ENCODE measurements at places on chromosomes 1 and 21. TPM values are rescaled to one million over a fixed set of nuclear protein-coding genes. Genes with fewer than 3 reads are reported as not detected.

- no peak overlapping the region for H3K27ac ChIP-seq
- no peaks in the 10 kb centered on the region for H3K36me3 ChIP-seq
- H3K4me1 ChIP-seq = peaks cover 3% of the 10 kb centered on the region
- H3K4me3 ChIP-seq = no peak overlapping the region
Measured at GRCh38 chr1:29870621-29871020, 634.3 kb downstream of the PTPRU start.

- no peak for DNase-seq
- H3K27ac ChIP-seq = no peak overlapping the region
- no peaks in the 10 kb centered on the region for H3K36me3 ChIP-seq
- H3K27me3 ChIP-seq = no peaks in the 10 kb centered on the region
- no peak overlapping the region for H3K4me3 ChIP-seq
Measured at GRCh38 chr1:171911506-171911905, 70.2 kb downstream of the DNM3 start.

GRCh38 chr1:93714356-93714755 is 32.7 kb upstream of the BCAR3 start:
- DNase-seq = no peak
- H3K27me3 ChIP-seq = no peaks in the 10 kb centered on the region
- H3K36me3 ChIP-seq = no peaks in the 10 kb centered on the region
- H3K4me3 ChIP-seq = no peak overlapping the region
- H3K27ac ChIP-seq = no peak overlapping the region

DNA sequence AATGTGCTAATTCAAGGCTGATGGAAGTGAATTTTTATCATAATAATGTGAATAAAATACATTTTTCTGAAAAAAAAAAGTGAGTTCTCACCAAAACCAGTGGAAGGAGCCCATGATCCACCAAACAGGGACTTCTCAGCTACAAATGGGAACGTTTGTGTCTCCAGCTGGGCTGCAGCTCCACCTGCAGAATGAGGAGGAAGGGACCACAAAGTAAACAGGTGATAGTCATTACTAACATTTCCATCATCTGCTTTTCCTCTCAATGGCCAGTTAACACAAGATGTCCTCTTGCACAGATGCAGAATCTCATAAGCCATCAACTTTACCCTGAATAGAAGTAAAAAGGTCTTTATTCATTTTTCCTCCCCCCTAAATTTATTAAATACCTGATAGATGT is 246.2 kb downstream of the MRPL39 start:
- H3K27ac ChIP-seq = no peak overlapping the region
- H3K36me3 ChIP-seq = no peaks in the 10 kb centered on the region
- no peak for DNase-seq
- no peak overlapping the region for H3K4me3 ChIP-seq

DNA sequence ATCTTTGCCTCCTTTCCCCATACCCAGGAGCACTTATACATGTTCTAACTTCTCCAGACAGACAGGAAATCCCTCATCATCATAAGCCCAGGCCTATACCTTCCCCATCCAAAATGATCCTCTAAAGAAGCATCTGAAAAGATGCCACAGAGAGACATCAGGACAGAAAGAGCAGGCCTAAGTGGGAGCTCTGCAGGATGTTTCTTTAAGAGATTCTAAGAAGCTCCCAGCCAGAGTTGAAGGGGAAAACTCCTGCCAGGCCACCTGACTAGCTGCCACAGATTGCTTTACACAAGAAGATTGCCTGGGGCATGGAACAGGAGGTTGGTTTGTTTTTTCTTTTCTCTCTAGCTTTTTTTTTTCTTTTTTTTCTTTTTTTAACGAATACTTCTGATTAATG is 275.8 kb downstream of the VAV3 start:
- no peaks in the 10 kb centered on the region for H3K36me3 ChIP-seq
- peak overlapping the region; percentile 89 for H3K27ac ChIP-seq
- no peak overlapping the region for H3K4me3 ChIP-seq
- no peak for DNase-seq
- H3K4me1 ChIP-seq = peaks cover 56% of the 10 kb centered on the region
- no peaks in the 10 kb centered on the region for H3K27me3 ChIP-seq

DNA sequence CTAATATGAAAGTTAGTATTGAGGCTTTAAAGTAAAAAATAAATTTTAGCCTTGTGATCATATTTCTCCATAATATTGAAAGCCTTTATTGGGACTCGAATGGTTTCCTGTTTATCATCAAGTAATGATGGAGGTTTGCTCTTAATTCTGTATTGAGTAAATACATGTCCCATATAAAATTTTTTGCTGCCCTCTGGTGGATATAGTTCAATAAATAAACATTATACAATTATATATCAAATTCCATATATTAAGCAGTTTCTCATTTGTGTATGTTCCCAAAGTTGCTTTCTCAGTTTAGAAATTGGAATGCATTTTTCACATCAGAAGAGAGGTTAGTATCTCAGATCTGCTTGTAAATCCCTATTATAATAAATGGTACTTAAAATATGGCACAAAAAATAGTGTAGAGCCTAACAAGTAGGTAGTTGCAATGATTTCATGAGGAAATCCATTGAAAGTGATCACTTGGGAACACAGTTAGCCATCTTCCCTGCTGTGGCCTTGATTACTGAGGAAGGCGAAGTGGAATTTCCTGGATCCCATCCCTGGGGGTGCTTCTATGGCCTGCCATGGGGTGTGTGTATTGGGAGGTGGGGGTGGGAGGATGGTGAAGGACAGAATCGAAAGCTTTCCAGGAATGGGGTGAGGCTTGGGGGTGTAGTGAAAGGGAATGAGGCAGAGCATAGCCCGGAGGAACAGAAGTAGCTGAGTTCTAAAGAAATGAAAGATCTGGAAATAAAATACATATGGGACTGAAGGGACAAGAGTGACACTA is 84.1 kb upstream of the C21orf91 start:
- no peak overlapping the region for H3K4me3 ChIP-seq
- H3K27me3 ChIP-seq = no peaks in the 10 kb centered on the region
- H3K27ac ChIP-seq = peak overlapping the region; percentile 95
- H3K4me1 ChIP-seq = peaks cover 26% of the 10 kb centered on the region
- DNase-seq = no peak

- no peak overlapping the region for H3K27ac ChIP-seq
- H3K4me3 ChIP-seq = no peak overlapping the region
- no peaks in the 10 kb centered on the region for H3K27me3 ChIP-seq
Measured at GRCh38 chr1:164624400-164624799, 65.4 kb downstream of the PBX1 start.

DNA sequence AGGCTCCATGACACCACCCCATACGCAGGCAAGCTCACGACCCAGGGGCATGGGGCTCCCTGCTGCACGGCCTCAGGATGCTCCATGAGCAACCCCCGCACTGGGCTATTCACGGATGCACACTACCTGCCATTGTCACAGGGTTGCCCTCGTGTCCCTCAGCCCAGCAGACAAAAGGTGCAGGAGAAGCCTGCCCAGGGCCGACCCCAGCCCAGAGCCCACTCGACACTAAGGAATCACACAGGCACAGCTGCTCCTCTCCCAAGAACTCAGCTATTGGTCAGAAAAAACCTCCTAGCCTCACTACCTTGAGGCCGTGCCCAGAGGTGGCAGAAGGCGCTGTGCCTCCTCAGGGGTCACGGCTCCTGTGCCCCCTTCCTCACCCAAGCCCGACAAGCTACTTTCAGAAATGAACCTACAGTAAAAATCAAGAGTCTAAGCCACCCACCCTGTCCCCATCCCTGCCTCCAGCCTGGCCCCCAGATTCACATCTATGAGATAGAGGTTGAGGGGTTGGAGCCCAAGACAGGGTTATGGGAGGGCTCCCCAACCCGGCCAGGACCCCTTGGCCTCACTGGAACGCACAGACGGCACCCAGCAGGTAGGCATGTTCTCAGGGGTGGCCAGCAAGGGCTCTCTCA is 6.4 kb upstream of the SPATC1L start:
- H3K4me3 ChIP-seq = no peak overlapping the region
- no peak overlapping the region for H3K27ac ChIP-seq
- peaks cover 44% of the 10 kb centered on the region for H3K36me3 ChIP-seq
- no peak for DNase-seq
- peaks cover 23% of the 10 kb centered on the region for H3K4me1 ChIP-seq

GRCh38 chr1:17102232-17102631 is 17.0 kb downstream of the PADI2 start:
- H3K27me3 ChIP-seq = no peaks in the 10 kb centered on the region
- no peak for DNase-seq
- no peak overlapping the region for H3K27ac ChIP-seq

- no peak overlapping the region for H3K27ac ChIP-seq
- no peak overlapping the region for H3K4me3 ChIP-seq
- DNase-seq = no peak
- H3K36me3 ChIP-seq = no peaks in the 10 kb centered on the region
- H3K4me1 ChIP-seq = no peaks in the 10 kb centered on the region
Measured at GRCh38 chr1:22916471-22916820, 56.2 kb downstream of the LACTBL1 start.

DNA sequence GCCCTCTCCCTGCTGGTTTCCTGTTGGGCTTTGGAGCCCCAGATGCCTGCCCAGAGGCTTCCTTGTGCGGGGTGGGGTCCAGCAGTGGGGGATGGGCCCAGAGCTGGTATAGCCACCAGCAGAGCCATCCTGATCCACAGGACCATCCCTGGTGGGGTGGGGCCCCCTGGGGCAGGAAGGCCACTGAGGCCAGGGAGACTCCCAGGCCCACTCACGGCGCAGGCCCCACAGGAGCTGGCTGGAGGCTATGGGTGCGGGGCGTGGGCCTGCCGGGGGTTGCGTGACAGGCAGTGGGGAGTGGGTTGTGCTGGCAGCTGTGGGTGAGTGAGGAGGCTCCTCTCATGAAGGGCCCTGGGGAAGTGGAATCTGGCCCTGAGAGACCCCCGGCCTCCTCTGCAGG is 5.7 kb downstream of the LRRC3 start:
- H3K27me3 ChIP-seq = no peaks in the 10 kb centered on the region
- no peak overlapping the region for H3K4me3 ChIP-seq
- no peak overlapping the region for H3K27ac ChIP-seq
- no peaks in the 10 kb centered on the region for H3K4me1 ChIP-seq
- H3K36me3 ChIP-seq = no peaks in the 10 kb centered on the region

The IGFN1 gene
- not detected for polyA plus RNA-seq

The HHAT gene
- 4.7 TPM for polyA plus RNA-seq

The LDLRAD1 gene
- polyA plus RNA-seq = not detected

The BSND gene
- polyA plus RNA-seq = not detected

The B3GALT2 gene
- not detected for polyA plus RNA-seq
